Activated CD8-positive, alpha-beta memory T cell treated with anti-CD3 and anti-CD28 coated beads for 1 hour (primary cell): ENCODE measurements at places on chromosomes 6 and 20.

DNA sequence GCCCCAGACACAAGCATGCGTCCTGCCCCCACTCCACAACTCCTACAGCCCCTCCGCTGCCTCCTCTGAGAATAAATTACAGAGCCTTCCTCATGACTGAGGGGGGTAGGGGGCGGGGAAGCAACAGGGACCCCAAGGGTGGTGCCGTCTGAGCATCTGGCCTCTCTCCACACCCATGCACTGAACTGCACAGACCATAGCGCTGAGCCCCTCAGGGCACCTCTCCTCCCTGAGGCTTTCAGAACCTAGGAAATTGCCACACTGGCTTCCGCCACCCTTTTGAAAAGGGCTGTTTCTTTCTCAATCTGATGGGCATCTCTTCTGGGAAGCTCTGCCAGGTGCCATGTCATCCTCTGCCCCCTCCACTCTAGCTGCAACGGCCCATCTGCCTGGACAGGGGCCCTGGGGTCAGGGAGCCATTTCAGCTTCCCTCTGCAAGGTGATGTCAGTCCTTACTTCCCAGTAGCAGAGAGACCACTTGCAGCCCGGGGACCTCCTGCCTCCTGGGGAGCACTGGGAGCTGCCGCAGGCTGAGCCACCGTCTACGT lies 2.5 kb downstream of the CST7 start:
- DNase-seq: no peak

GRCh38 chr20:53365539-53366075 lies 228.0 kb downstream of the ZNF217 start:
- no peak for DNase-seq

GRCh38 chr20:32327087-32327681 lies 30.9 kb upstream of the ASXL1 start:
- DNase-seq: no peak

GRCh38 chr6:163620670-163621330 lies 206.3 kb downstream of the QKI start:
- no peak for DNase-seq

- DNase-seq: peak; percentile 23
Observed at GRCh38 chr6:129766959-129767728, 57.2 kb upstream of the ARHGAP18 start.

DNA sequence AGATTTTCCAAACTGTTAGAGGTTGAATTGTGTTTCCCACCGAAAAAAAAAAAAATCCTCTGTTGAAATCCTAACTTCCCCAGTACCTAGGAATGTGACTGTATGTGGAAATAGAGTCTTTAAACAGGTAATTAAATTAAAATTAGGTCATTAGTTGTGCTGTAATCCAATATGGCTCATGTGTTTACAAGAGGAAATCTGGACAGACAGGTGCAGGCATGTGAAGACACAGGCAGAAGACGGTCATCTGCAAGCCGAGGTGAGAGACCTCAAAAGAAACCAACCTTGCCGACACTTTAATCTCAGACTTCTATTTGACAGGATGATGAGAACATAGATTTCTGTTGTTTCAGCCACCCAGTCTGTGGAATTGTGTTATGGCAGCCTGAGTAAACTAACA lies 28.6 kb upstream of the EZR start:
- no peak for DNase-seq

GRCh38 chr6:98539741-98540140 lies 294.6 kb upstream of the POU3F2 start:
- no peak for DNase-seq

DNA sequence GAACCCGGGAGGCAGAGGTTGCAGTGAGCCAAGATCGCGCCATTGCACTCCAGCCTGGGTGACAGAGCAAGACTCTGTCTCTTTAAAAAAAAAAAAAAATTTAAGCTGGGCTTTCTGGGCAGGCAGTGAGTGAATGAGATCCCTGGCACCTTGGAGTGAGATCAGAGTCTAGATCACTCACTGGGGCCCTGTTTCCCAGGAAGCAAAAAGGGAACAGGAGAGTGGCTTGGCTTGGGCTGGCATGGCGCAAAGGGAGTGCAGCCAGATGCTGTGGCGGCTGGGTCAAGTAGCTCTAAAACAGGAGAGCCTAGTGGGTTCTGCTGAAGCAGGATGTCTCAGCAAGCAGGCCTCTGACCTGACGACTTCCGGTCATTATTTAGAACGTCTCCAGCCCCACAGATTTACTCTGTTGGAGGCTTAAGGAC lies 10.4 kb downstream of the PLCG1 start:
- DNase-seq: no peak

DNA sequence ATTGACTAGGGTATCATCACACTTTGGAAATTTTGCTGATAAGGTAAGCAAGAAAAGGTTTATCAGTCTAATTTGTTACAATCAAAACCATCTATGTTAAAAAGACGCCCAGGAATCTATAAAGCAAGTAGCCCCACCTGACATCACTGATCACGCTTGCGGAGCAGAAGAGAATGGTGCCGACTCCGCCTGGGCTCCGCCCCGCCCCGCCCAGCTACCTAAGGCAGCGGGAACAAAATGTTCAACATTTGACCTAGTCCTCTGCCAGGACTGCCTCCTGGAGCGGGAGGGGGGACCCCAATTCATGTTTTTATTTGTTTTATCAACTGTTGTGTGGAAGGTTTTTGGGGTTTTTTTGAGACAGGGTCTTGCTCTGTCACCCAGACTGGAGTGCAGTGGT lies 520.5 kb downstream of the PREX1 start:
- DNase-seq: no peak

- DNase-seq: no peak
Observed at GRCh38 chr20:64079273-64080012, at the start of gene RGS19. TSS of gene RGS19 (minus strand) at chr20:64079518. CDS start at chr20:64076886, 2,632 bp downstream.

DNA sequence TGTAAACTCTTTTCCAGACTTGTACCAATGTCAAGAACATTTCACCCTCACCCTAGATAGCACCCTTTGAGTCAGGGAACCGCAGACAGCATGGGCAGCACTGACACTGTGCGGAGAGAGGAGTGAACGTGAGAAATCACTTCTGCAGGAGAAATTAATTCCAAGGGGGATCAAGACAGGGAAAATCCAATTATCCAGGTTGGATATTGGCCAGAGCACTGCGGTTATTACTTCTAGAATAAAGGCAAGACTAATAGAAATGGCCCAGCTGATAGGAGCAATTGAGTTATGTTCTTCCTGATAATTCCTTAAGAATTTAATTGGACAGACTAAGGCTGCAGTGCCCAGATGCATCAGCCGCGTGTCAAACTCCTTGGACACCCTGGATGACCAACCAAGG lies 179.6 kb downstream of the SMOC2 start:
- no peak for DNase-seq

GRCh38 chr20:53642196-53643030 lies 48.8 kb upstream of the ZNF217 start:
- peak; percentile 20 for DNase-seq

- no peak for DNase-seq
Observed at GRCh38 chr20:19539191-19539590, 218.9 kb upstream of the RIN2 start.

GRCh38 chr6:106529438-106529837 lies 99.9 kb downstream of the RTN4IP1 start:
- no peak for DNase-seq

- no peak for DNase-seq
Observed at GRCh38 chr20:8291873-8292272, 159.8 kb downstream of the PLCB1 start.

DNA sequence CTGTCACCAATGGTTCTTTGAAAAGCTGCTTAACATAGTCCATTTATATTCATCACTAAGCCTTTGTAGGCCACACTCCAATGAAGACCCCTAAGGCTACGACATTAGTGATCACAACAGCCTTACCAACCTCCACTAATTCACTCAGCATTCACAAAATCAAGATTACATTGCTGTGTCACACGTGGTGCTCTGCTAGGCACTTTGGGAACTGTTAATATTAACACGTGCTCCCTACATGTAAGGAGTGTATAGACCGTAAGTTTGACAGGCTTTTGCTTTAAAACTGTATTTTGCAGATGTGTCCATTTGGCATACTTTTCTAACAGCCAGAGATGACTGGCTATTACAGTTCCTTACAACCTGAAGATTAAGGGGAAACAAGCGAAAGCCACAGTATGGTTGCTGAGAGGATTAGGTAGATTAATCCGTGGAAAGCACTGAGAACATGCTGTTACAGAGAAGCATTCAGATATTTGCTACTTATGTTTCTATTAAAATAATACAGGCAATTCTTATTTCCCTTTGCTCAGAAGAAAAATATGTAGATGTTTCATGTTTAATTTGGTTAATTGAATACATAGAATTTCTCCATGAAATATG lies 69.7 kb downstream of the SAMD3 start:
- DNase-seq: no peak

GRCh38 chr6:87465051-87465450 lies 7.7 kb upstream of the SLC35A1 start:
- no peak for DNase-seq

- DNase-seq: no peak
Observed at GRCh38 chr6:41371992-41372831, 36.8 kb downstream of the NCR2 start.

DNA sequence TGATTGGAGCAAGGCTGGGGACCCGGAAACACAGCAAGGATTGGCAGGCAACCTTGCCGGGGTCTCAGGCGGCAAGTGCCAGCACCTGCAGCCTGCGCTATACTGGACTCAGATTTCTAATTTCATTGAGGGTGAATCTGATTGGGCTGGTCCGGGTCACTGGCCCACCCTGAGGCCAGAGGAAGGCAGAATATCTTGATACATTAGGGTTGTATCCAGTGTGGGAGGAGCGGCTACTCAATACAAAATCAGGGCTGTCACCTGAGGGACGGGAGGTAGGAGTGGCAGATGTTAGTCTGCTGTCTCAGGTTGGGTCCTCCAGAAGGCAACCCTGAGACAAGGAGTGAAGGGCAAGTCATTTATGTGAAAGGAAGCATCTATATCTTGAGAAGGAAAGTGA lies 40.7 kb downstream of the BFSP1 start:
- no peak for DNase-seq

GRCh38 chr6:80489911-80490635 lies 383.6 kb downstream of the BCKDHB start:
- DNase-seq: no peak

- DNase-seq: no peak
Observed at GRCh38 chr6:13383328-13384163, 55.2 kb upstream of the TBC1D7 start.

DNA sequence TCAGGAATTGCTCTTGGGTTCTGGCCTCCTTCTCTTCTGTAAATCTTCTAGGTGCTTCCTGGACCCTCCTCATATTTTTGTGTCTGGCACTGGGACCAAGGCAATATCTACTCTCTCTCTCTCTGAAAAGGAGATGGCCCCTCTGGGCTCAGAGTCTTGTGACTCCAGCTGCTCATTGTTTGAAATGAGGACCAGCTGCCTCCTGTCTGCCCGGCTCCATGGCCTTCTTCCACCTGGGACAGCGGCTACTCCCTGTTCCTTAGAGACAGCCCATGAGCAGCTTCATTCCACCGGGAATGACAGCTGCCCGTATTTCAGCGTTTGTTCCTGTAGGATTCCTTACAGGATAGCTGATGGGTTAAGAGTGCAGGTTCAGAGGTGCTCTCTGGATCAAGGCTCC lies 2.9 kb downstream of the TGM3 start:
- DNase-seq: no peak

GRCh38 chr20:51361258-51361657 lies 181.3 kb downstream of the NFATC2 start:
- no peak for DNase-seq

GRCh38 chr6:66897576-66897975 lies 1190.5 kb upstream of the EYS start:
- DNase-seq: no peak

DNA sequence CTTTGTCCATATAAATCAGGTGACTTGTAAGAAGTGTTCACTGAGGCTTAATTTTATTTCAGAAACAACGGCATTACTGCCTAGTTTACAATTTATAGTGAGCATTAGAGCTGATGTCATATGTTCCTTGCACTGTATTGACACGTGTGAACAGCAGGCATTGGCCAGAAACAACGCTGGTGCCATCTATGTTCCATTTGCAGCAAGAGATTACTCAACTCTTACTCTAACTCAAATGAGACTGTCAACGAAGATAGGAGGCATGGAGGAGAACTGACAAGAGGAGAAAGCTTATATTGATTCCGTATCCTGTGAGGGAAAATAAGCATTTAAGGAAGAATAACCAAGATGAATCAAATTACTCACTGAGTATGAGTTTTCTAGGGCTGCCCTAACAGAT lies 48.4 kb downstream of the MTFR2 start:
- DNase-seq: no peak

- no peak for DNase-seq
Observed at GRCh38 chr6:42088101-42088591, 37.8 kb downstream of the TAF8 start.

GRCh38 chr20:59456342-59457279 lies 147.7 kb upstream of the PHACTR3 start:
- no peak for DNase-seq

GRCh38 chr20:44738813-44739477 lies 6.7 kb upstream of the KCNK15 start:
- no peak for DNase-seq

DNA sequence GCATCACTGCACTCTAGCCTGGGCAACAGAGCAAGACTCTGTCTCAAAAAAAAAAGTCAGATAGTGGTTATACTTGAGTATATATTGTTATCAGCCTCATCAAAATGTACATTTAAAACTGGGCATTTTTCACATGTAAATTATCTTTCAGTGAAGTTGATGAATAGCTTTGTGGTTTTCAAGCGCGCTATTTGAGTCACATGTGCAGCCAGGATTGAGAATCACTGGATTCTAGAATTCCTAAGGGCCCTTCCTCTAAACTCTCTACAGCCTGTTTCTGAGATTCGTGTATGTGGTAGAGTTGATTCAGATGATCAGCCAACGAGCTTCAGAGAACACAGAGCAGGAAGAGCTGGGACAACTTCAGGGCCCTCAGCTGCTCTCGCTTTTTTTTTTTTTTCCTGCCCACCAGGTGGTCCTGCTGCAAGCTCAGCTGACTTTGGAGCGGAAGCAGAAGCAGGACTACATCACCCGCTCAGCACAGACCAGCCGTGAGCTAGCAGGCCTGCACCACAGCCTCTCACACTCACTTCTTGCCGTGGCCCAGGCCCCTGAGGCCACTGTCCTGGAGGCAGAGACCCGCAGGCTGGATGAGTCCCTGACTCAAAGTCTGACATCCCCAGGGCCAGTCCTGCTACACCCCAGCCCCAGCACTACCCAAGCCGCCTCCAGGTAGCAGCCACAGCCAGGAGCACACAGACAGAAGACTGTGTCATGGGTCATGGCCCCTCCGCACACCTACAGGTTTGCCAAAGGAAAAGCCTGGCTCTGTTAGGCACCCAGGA lies 18.3 kb downstream of the C20orf173 start:
- no peak for DNase-seq

DNA sequence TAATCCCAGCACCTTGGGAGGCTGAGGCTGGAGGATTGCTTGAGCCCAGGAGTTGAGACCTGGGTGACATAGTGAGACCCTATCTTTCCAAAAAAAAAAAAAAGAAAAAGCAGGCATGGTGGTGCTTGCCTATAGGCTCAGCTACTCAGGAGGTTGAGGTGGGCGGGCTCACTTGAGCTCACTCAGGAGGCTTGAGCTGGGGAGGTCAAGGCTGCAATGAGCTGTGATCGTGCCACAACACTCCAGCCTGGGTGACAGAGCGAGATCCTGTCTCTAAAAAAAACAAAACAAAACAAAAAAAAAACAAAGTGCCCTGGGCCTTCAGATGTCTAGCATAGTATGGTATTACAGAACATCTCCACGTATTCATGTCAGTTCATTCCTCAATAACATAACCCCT lies 42.9 kb downstream of the ZFAND3 start:
- DNase-seq: no peak

- DNase-seq: no peak
Observed at GRCh38 chr6:45375449-45375848, 2.3 kb downstream of the SUPT3H start.

GRCh38 chr6:11374036-11375010 lies 141.9 kb upstream of the NEDD9 start:
- no peak for DNase-seq

- DNase-seq: peak; percentile 65
Observed at GRCh38 chr20:59042796-59043631, 428 bp upstream of the PRELID3B start.
